ENCODE measurements at places on chromosomes 12 and 14.

GRCh38 chr12:92978607-92979006, 49.5 kb upstream of the EEA1 start:
- no peak for DNase-seq

DNA sequence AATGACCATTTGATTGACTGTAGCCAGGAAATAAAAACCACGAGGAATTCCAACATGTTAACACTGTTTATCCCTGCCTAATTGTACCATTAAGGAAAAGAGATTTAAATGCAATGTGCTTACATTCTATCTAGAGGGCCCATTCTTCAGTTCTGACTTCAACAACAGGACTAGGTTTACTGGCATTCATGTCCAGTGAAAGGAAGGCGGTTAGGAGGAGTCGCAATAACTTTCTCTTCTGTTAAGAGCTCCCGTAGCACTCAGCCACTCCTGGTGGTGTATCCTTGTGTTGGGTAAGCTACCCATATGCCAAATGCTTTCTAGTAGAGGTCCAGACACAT, 154.7 kb downstream of the STXBP6 start:
- DNase-seq, result no peak

- DNase-seq, result no peak
Measured at GRCh38 chr12:61566183-61566582, 694.0 kb upstream of the USP15 start.

DNA sequence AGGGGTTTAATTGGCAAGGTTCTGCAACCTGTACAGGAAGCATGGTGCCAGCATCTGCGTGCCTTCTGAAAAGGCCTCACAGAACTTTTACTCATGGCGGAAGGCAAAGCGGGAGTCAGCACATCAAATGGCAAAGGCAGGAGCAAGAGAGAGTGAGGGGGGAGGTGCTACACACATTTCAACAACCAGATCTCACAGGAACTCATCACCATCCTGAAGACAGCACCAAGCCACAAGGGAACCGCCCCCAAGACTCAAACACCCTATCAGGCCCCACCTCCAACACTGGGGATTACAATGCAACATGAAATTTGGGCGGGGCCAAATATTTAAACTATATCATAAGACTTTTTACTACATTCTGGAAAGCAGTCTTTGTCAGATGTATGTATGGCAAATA, 38.0 kb upstream of the FKBP4 start:
- no peak for DNase-seq

DNA sequence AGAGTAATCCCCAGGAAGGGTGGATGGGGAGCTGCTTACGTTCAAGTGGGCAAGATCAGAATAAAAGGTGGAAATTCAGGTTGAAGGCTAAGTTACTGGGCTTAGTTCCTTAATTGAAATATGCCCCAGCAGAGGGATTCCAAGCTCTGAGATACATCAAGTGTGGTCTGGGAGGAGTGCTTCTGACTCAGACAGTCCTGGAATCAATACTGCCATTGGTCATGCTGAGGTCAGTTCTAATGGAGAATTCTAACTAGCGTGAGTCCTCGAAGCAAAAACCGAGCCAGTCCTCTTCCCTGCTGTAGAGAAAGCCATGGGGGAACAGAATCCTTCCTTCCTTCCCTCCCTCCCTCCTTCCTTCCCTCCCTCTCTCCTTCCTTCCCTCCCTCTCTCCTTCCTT, 39.9 kb downstream of the NOS1 start:
- DNase-seq, result no peak

DNA sequence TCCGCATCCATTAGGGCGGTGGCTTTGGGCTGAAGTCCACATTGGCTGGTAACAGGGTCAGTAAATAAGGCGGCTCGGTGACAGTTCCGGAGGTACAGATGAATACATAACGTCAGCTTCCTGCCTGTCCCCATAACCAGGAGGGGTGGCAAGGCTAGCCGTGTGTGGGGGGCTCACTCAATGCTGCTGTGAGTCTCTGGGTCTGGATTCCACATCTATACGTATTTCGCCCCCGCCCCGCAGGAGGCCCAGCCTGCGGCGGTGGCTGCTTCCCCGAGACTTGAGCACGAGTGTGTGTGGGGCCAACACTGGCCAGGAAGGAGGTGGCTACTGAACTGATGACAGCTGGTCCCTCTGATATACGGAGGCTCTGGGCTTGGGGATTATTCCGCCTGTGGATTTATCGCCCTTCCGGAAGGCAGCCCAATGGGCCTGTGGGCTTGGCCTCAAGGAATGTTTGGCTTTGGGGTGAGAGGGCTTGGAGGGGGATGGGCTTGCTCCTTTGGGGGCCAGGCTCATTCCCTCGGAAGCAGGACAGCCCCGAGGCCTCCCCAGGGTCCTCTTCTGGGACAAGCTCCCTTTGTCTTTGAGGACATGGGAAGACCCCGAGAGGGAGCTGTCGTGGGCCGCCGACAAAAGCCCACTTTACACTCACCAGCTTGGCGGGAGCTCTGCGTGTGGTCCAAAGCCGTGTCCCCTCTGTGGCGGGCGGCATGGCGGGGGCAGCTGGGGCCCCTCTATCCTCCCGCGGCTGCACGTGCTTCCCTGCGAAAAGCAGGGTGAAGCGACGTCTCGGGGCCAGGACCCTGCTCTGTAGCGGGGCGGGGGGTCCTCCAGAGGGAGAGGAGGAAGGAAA, 82.1 kb downstream of the KIF26A start:
- no peak for DNase-seq

DNA sequence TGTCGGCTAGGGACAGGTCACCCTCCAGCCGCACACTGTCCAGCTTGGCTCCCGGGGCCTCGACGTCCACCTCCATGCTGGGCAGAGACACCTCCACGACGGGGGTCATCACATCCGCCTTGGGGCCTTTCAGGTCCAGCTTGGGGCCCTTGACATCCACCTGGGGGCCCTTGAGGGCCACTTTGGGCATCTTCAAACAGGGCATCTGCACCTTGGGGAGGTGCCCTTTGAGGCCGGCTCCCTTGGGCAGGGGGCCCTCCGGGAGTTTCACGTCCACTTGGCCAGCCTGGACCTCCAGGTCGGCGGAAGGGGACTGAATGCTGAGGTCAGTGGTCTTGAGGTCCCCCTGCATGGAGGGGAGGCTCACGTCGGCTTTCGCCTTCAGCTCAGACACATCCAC, 17.9 kb downstream of the PLD4 start:
- DNase-seq, result no peak

DNA sequence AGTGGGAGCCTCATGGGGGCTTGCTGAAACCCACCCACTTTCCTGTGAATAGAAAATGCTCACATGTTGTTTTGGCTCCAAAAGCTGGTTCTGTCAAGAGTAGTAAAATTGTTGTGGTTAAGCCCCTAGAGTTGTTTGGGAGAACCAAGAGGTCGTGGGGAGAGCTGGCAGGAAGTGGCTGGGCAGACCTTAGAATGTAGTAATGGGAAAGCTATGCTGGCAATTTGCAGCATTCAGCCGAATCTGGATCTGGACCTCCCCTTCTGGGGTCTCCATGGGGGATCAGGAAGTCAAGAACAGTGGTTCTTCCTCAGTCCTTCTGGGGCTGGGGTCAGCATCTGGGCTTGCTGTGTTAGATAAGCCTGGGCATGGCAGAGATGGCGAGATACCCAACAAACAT, 150.6 kb upstream of the TBX3 start:
- no peak for DNase-seq

DNA sequence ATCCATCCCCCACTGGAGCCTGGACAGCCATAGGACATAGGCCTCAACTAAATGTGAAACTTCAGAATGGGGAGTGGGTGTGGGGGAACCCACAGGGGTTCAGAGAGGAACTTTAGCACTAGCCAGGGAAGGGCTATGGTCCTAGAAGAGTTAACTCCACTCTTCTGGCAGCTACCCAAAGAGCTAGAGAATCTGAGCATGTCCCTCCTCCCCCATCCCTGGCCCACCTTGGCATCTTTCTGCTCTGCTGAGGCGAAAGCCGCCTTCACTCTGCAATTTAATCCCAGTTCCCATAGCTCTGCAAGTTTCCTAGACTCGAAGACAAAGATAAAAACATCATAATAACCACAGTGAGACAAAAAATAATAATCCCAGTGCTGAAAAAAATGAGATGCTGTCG, 214.7 kb upstream of the RTL1 start:
- no peak for DNase-seq

- DNase-seq, result no peak
Measured at GRCh38 chr12:20426191-20426590, 57.9 kb downstream of the PDE3A start.

GRCh38 chr14:90191154-90191553, 65.2 kb upstream of the PSMC1 start:
- DNase-seq, result no peak

DNA sequence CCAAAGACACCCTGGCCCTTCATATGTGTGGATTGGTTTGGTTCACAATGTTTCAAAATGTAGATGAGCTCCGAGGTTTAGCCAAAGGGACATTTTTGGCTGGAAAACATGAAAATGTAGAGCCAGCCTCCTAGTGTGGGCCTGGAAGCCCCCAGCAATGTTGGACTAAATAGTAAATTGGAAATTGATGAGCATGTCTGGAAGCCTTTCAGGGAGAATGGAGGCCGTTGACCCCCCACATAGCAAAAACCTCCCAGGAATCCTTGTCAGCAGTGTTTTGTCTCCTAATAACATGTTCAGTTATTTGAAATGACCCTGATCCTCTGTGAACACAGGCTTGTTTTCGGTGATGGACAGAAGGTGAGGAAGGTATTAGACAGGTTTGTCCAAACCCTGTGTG, 65.1 kb upstream of the TBX3 start:
- no peak for DNase-seq

- no peak for DNase-seq
Measured at GRCh38 chr12:5748027-5748426, 197.0 kb downstream of the ANO2 start.

- DNase-seq, result no peak
Measured at GRCh38 chr12:28827861-28828260, 321.2 kb upstream of the FAR2 start.

DNA sequence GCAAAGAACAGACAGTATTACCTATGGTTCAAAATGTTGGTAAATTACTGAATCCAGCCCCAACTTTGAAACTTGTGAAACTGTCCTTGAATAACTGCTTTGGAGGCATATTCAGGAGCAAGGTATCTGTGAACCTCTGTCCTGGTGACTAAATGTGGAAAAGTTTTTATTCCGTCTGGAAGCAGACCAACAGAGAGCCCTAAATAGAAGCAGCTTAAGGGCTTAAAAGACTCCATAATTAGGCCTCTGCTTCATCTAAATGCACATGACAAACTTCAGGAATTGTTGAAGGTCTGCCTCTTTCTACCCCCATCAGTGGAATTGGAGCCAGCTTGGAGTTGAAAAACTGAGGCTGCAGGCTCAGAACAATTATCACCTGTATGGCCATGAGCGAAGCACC, 276.5 kb downstream of the KCNH5 start:
- DNase-seq, result no peak

GRCh38 chr12:112482733-112483132, 64.0 kb downstream of the PTPN11 start:
- no peak for DNase-seq

- DNase-seq, result no peak
Measured at GRCh38 chr12:119207063-119207560, 28.4 kb downstream of the HSPB8 start.

GRCh38 chr12:102680304-102680703, 199.9 kb upstream of the IGF1 start:
- DNase-seq, result no peak

DNA sequence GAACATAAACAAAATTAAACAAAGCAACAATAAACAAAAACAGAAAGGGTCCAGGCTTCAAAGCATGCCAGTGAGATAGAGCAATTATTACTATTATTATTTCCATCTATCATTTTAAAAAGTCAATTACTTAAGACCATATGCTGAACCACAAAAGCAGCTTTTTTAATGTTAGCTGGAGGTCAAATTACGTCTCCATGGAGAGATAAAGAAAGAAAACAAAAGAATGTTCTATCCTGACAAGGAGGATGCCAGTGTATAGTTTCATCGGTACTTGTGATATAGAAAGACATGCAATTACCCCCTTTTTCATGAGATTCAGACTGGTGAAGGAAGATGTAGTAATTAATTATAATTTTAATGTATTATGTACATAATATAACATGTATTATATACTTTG, 81.6 kb upstream of the DCN start:
- DNase-seq, result no peak

- DNase-seq, result no peak
Measured at GRCh38 chr14:74951443-74952179, 3.8 kb downstream of the PGF start.

GRCh38 chr12:89346741-89347324, 5.5 kb downstream of the DUSP6 start:
- DNase-seq, result no peak

- peak; percentile 2 for DNase-seq
Measured at GRCh38 chr14:68628605-68629310, 164.1 kb downstream of the ZFP36L1 start.

GRCh38 chr12:48340943-48341342, 9.8 kb downstream of the ZNF641 start:
- DNase-seq, result no peak

DNA sequence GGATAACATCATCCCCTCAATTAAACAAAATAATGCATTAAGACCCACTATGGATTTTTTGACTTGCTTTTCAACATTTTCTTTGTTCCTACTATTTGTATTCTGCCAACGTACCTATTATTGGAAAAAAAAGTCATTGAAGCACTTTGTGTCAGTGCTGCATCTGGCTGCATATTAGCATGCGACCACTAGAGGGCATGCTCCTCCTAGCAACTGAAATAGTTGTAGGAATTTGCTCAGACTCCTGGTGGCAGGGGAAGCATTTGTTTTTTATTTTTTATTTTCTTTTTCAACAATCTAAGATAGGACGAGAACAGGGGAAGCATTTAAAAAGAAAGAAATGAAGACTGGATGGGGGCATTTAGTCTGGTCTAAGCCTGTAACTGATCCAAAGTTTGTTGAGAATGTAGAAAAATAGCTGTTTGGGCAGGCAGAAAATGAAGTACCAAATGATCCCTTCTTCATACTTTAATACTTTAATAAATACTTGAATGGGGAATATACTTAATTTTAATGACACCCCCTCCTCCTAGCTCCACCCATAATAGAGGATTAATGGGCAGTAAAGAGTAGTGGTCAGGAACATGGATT, 14.5 kb upstream of the CLEC4A start:
- peak; percentile 60 for DNase-seq

DNA sequence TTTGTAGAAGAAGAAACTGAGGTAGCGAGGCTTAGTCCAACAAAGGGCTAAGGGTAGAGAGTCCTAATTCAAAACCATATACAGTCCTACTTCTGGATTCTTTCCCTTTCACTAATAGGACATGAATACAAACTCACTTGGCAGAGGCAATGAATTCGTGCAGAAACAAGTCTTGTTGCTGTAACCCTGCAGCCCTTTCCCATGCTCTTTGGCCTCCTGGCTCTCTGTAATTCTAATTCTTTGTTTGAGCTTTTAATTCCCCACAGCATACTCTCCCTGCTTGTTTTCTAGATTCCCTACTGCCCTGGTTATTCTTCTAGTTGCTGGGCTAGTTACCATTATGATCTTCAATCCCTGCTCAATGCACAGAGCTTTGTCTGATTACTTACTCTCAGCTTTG, 381.4 kb downstream of the ETNK1 start:
- DNase-seq, result no peak
